ENCODE measurements at places on chromosomes 3 and 15. TPM values are rescaled to one million over a fixed set of nuclear protein-coding genes. Genes with fewer than 3 reads are reported as not detected.

The ERICH6 gene
- total RNA-seq = 0.28 TPM

The PLIN1 gene
- total RNA-seq = 0.44 TPM

GRCh38 chr15:91530279-91530678, 323.2 kb upstream of the SLCO3A1 start:
- DNase-seq = no peak

- DNase-seq = no peak
Observed at GRCh38 chr3:131324923-131325322, 56.7 kb upstream of the NUDT16 start.

The MRAS gene
- total RNA-seq = 14.2 TPM

Data from Panc1 (cell line).